Common myeloid progenitor, CD34-positive (primary cell): ENCODE measurements at places on chromosomes 2 and 18.

DNA sequence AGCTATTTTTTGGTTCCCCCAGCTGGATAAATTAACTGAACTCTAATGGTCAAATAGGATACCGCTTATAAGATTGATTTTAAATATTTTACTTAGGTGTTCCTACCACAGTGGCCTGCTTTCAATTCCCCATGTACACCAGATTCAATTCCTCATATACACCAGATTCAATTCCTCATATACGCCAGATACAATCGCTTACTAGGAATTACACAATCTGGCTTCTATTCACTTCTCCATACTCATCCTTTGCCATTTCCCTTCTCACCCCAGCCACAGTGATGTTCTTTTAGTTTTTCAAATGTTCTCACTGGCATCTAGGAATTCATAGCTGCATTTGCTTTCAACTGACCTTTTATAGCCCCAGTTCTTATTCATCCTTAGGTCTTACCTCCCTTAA, 66.5 kb downstream of the SLC40A1 start:
- no peak for DNase-seq

- DNase-seq: peak; percentile 86
Measured at GRCh38 chr2:57396355-57397098, 650.1 kb upstream of the VRK2 start.

DNA sequence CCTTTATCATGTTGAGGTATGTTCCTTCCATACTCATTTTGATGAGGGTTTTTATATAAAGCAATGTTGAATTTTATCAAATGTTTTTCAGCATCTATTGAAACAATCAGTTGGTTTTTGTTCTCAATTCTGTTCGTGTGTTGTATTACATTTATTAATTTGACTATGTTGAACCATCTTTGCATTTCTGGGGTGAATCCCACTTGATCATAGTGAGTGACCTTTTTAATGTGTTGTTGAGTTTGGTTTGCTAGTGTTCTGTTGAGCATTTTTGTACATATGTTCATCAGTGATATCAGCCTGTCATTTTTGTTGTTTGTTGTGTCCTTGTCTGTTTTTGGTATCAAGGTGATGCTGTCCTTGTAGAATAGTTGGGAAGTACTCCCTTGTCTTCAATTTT, 110.9 kb downstream of the MYO3B start:
- no peak for DNase-seq

- no peak for DNase-seq
Measured at GRCh38 chr2:9021563-9022211, 18.2 kb upstream of the MBOAT2 start.

GRCh38 chr2:182548031-182548950, 121.5 kb upstream of the PDE1A start:
- no peak for DNase-seq

DNA sequence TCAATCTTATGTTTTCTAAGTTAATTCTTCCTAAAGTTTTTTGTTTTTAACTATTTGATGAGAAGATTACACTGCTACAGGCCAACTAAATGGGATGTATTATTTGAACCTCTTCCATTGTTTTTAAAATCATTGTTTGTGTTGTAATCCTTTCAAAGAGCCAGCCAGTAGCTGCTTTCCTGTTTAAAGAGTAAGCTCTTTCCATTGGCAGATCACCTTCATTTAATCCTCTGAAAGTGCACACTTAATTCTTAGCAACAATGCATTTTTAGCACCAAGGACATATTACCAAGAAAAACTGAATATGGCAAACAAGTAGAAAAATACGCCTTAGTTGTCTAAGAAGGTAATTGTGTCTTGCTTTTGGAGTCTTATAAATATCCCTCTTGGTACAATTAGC, 54.0 kb downstream of the MEIS1 start:
- DNase-seq: no peak

DNA sequence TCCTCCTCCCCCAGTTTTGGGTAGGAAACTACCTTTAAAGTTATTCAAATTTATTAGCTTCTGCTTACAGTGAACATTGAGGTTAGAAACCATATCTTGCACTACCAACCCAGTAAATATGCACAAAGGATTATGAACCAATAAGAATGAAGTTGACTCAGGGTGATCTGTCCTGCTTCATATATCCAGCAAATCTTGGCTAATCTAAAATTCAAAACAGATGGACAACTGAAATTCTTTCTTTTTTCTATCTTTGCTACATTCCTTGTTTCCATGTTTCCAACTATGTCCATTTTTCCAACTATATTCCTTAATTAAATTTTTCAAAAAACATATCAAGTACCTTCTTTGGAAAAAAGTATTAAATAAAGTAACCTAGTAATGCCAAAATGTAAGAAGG, 149.3 kb downstream of the FAM124B start:
- no peak for DNase-seq

GRCh38 chr18:72999971-73000607, 132.3 kb upstream of the NETO1 start:
- no peak for DNase-seq

DNA sequence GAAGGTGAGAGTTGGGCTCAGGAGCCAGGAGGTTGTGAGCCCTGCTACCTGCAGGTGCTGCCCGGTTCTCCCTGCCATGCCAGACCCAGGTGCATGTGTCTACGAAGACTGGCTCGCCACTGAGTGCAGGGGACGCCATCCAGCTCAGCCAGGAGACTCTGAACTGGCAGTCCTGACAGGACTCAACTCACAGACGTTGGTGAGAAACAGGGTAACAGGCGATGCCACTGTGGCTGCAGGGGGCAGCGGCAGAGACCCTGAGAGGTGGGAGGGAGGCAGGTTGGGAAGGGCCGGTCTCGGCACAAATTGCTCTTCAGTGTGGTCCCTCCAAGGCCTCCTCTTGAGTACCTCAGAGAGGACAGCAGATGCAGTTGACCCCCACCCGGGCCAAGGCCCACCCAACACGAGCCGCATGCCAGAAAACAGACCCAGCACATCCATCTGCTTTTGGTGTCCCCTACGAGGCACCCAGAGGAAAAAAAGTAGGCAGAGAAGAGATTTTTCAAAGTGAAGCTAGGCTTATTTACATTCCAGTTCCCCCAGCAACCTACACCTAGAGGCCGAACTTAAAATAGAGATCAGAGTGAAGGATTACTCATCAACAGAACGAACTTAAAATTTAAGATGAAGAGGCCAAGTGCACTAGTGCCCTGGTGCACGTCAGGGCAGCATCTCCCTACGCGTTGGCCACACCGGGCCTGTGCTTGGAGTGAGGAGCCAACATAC, 184.8 kb downstream of the SEPTIN10 start:
- DNase-seq: no peak

- DNase-seq: peak; percentile 75
Measured at GRCh38 chr18:32549248-32550110, 78.8 kb upstream of the GAREM1 start.

DNA sequence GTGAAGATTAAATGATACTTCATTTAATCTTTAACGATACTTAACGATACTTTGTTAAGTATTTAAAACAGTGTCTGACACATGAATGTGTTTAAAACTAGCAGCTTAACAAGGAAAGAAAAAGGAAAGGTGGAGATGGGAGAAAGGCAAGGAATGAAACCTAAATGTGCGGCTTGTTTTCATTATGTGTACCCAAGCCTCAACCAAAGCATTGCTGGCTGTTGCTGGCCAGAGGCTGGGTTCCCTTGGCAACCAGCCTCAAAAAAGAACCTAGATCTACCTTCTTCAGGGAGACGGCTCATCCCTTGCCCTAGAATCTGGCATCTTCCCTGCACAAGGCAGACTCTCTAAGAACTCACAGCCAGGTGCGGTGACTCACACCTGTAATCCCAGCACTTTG, 13.8 kb upstream of the PCBP1 start:
- DNase-seq: no peak

DNA sequence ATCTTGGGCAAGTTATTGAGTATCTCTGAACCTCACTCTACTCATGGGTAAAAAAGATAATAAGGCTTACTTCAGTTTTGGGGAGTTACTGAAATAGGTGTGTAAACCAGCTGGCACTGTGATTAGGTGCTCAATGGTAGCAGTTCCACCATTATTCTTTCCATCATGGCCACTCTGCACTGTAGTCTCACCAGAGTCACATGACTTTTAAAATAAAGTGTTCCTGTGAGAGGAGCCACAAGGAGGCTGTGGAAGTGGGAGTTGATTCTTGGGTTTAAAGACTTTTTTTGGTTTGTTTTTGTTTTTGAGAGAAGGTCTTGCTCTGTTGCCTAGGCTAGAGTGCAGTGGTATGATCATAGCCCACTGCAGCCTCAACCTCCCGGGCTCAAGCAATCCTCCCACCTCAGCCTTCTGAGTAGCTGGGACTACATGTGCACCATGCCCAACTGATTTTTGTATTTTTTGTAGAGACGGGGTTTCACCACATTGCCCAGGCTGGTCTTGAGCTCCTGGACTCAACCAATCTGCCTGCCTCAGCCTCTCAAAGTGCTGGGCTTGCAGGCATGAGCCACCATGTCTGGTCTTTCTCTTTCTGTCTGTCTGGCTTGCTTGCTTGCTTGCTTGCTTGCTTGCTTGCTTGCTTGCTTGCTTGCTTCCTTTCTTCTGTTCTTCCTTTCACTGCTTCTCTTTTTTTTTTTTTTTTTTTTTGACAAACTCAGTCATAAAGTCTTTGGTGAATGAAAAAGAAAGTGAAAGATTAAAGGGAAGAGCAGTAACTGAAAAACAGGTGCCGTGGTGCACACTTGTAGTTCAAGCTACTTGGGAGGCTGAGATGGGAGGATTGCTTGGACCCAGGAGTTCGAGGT, 21.2 kb upstream of the ACVR1 start:
- peak; percentile 38 for DNase-seq

GRCh38 chr2:18531194-18531593, 29.3 kb downstream of the RDH14 start:
- DNase-seq: no peak

DNA sequence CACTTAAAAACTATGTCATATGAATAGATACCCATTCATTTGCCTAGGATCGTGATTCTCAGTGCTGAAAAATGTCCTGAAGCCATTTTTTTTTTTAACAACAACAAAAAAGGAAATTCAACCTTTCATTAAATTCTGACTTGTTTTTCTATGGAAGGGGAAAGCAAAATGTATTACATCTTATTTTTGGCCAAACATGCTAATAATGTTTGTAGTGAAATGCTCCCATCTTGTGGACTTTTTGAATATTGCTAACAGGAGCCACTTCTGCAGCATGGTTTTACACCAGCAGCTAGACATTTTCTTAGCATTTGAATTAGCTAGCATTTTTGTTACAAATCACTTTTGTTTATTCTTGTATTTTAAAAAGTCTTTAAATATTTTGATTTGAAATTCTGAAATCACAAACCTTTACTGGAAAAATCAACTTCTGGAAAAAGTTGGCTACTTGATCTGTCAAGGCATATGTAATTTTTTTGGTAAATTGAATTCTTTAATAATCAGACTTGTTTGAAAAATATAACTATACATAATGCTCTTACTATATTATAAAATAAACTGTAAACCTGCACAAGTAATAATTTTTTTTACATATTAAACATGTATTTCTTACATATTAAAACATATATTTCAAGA, 75.8 kb downstream of the KIDINS220 start:
- DNase-seq: peak; percentile 51

GRCh38 chr2:112615051-112615450, 30.6 kb downstream of the CHCHD5 start:
- no peak for DNase-seq

GRCh38 chr2:1770566-1771380, 26.5 kb upstream of the PXDN start:
- DNase-seq: no peak

DNA sequence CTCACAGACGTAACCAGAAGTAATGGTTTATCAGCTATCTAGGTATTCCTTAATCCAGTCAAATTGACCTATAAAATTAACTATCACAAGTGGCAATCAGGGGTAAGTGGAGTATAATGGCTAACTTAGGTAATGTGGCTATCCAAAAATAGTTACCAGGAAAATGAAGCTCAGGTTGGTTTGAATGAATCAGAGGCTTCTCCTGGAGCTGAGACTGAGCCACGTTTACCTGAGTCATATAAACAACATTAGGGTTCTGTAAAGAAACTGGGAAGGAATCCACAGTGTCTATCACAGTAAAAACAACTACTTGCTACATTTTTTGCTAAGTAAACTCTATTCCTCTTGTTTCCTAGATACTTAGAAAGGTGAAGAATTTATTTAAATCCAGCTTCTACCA, 236.0 kb upstream of the SPHKAP start:
- DNase-seq: no peak

DNA sequence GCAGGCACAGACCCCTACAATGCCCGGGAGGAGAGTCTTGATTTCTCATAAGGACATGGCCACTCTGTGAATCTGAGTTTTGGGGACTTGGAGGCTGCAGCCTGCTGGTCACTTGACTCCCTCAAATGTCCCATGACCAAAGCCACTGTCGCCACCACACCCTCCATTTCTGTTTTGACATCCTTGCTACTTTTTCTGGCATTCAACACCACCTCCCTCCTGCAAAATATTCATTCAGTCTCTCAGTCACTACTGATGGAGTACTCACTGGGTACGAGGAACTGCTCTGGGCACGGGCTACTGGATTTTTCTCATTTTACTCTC, 208.6 kb upstream of the HAAO start:
- DNase-seq: no peak

- no peak for DNase-seq
Measured at GRCh38 chr2:23291239-23291638, 93.7 kb upstream of the KLHL29 start.

DNA sequence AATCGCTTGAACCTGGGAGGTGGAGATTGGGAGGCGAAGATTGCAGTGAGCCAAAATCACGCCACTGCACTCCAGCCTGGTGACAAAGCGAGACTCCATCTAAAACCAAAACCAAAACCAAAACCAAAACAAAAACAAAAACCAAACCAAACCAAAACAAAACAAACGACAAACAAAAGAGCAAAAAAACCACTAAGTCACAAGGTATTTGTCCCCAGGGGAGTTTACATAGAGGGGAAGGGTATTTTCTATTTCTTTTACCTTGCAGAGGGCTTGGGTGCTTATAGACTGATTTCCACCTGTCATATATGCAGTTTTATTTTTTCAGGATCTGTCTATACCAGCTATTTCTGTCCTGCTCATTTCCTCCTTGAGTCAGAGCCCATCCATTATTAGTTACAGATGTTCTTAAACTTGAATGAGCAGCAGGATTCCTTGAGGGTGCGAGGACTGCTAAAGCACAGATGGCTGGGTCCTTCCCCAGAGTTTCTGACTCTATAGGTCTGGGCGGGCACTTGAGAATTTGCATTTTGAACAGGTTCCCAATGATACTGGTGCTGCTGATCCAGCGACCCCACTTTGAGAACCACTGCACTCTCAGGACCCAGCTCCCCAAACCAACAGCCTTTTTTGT, 102.2 kb upstream of the UXS1 start:
- DNase-seq: no peak

DNA sequence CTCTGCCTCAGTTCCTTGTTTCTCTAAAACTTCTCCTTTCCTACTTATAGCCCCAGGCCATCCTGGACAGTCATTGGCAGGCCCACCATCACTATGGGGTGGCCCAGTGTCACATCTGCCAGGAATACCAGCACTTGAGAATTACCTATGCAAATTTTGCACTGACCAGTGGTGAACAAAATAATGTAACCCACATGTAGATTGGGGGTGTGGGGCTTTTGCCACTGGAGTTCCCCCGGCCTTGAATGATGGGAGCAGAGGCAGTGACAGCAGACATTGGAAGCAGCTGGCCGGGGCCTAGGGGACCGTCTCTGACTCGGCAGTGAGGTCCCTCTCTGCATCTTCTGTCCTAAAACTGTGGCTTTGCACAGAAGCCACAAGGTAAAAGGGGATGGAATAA, 24.9 kb upstream of the DNMT3A start:
- no peak for DNase-seq
